ENCODE measurements at places on chromosomes 7 and 10.

DNA sequence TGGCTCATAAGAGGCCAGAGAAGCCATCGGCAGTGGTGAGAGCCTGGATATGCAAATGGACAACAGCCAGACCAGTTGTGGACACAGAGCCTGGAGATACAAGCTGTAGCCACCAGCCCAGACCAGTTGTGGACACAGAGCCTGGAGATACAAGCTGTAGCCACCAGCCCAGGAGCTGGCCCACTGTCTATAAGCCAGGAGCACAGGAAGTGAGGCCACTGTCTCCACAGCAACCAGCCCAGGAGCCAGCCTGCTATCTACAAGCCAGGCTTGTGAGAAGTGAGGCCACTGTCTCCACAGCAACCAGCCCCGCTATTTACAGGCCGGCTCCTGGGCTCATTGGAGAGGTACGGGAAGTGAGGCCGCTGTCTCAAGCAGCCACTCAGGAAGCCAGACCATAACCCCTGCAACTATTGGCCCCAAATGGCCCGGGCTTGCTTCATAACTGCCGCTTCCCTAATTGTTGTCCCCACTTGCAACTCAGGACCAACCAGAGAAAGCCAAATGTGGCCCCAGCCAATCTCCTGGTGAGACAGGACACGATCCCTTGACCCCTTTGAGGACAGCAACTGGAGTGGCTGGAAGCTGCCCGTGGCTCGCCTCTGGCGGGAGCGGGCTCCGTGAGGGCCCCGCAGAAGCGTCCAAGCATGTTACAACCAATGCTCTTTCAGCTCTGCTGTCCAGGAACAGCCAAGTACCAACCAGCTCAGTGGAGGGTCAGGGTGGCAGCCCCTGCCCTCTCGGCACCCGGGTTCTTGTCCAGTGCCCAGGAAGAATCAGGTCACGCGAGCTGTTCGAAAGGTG lies 44.1 kb upstream of the CNPY1 start:
- peak; percentile 41 for DNase-seq

DNA sequence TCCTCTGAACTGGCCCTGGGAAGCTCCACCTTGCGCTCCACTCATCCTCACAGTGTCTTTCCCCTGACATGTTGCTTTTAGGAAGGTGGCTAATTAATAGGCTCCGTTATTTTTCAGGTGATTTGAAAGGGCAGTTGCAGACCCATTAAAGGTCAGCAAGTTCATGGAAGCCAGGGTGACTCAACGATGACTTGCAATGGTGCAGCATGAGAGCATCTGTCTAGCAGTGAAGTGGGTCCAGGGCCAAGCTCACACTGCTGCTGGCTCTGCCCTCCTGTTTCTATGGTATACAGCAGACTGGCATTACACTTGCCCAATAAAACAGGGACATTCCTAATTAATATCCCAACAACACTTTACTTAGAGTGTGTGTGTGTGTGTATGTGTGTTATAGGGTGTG lies 68.8 kb upstream of the WDR11 start:
- DNase-seq: no peak

- no peak for DNase-seq
Observed at GRCh38 chr10:125043841-125044658, 102.1 kb downstream of the ZRANB1 start.

DNA sequence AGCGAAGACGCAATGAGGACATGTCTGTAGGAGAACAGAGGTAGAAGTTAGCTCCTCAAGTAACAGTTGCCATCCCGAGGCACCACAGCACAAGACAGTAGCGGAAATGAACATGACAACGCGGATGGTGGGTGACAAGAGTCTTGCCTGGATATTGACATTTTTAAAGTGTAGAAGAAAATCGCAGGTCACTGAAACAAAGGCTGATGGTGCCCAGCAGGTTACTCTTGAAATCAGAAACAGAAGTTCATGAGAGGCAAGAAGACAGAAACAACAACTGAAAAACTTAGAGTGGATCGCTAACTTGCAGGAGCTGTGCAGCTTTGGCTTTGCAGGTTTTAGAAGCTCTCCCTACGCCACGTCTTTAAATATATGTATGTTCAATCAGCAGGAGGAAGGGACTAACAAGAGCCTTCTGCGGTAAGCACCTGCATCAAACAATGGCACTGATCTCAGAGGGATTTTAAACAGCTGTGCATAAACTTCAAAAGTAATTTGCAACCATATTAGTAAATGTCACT lies 1.8 kb downstream of the PRKCQ start:
- no peak for DNase-seq

DNA sequence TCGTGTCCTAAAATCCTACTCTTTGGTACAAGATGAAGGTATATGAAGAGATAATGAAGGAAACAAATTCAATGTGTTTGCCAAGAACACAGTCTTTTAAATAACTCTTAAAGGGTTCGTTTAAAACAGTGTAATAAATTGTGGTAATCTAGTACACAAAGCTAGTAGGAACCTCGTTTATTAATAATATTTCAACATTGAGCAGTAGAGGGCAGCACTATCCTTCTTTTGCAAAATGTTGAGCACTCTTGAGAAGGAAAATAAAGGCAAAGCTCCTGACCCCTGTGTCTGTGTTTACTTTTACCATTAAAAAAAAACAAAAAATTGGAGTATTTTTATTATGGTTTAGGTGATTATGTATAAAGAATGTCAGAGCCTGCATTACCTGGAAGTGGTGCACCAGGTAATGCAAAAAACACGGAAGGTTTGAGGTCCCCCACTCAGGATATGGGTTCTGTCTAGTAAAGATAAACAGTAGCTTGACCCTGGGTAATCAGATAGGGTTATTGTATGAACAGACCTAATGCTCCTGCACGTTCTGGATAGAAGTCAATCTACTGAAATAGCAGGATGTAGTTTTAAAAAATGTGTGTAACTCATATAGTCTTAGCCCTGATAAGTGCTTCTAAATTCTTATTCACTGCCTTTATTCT lies 5.7 kb upstream of the GOT1 start:
- peak; percentile 32 for DNase-seq

DNA sequence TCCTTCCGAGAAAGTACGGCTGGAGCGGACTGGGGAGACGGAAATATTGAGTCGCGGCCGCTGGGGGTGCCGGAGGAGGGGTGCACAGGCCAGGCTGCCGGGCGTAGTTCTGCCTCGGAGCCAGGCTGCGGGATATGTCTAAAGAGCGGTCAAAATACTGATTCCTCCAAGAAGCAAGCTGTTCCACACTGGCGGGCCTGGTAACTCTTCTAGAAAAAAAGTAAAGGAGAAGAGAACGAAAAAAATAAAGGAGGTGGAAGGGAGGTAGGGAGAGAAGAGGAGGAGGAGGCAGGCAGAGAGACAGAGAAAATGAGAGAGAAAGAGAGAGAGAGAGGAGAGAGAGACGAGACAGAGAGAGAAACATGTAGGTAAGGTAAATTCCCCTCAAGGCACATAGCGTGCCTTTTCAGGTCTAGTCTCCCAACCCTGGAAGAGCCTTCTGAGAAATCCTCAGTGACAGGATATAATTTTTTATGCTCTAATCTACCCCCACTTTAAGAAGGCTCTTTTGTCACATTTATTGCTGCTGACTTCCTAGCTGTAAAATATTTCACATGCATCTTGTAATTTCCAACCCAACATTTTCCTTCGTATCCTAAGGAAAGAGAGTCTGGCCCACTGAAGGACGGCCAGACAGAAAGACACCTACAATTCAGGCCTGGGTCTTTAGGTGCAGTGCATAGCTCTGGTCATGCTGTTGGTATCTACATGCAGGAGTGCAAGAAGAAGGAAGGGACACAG lies 5.7 kb downstream of the DLX5 start:
- DNase-seq: no peak

GRCh38 chr10:13834581-13835286 lies 248.0 kb downstream of the PRPF18 start:
- DNase-seq: peak; percentile 59

GRCh38 chr7:155962968-155963300 lies 150.7 kb upstream of the SHH start:
- no peak for DNase-seq

DNA sequence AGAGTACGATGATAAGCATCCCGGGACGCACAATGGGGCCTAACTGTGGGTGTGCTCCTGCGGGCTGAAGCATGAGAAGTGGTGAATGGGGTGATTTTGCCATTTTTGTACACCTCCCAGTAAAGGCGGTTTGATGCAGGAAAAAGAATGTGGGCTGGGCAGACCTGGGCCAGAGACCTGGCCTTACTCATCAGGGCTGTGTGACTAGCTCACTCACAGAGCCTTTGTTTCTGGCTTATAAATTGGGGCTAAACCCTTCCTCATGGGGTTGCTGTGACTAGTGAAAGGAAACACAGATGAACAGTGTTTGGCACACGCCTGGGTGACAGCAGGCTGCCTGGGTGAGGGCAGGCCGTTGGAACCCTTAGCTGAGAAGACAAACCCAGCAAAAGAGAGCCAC lies 18.0 kb downstream of the RRP12 start:
- DNase-seq: no peak

DNA sequence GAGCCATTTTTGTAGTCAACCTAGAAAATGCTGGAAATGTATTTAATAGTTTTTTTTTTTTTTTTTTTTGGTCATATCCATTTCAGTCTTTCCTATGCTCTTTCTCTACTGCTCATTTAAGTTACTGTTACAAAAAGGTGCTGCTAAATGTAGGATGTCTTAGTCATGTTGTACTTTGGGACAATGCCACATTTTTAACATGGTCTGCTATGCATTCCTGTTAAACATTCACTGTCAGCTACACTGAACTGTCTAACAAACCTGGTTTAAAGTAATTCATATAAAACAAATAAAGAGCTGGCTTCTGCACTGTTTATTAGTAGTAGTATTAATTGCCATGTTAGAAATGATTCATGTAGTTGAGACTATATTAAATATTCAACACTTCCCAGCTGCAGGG lies 108.6 kb downstream of the NSUN6 start:
- DNase-seq: no peak

- no peak for DNase-seq
Observed at GRCh38 chr7:48224042-48224441, 52.8 kb downstream of the ABCA13 start.

GRCh38 chr10:110372656-110373055 lies 67.9 kb upstream of the SMNDC1 start:
- DNase-seq: no peak

- DNase-seq: no peak
Observed at GRCh38 chr10:547591-548081, 141.8 kb downstream of the DIP2C start.

GRCh38 chr7:141584935-141585334 lies 33.7 kb downstream of the AGK start:
- no peak for DNase-seq

GRCh38 chr7:5284304-5285281 lies 1.9 kb downstream of the SLC29A4 start:
- peak; percentile 89 for DNase-seq

DNA sequence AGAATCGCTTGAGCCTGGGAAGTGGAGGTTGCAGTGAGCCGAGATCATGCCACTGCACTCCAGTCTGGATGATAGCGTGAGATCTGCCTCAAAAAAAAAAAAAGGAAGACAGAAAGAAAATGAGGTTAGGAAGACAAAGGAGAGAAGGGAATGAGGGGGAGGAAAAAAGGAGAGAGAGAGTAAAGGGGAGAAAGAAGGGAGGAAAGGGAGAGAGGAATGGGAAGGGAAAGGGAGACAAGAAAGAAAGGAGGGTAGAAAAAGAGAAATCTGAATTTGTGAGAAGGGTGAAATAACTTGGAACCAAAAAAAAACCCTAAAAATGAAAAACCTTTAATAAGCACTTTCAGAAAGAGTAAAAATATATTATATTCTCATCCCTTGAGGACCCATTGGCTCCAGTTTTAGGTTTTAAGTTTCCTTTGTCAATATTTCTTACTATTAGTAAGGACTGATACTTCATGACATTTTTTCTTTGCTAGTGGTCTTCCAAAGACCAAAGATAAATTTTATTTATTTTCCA lies 54.9 kb downstream of the POT1 start:
- DNase-seq: no peak

DNA sequence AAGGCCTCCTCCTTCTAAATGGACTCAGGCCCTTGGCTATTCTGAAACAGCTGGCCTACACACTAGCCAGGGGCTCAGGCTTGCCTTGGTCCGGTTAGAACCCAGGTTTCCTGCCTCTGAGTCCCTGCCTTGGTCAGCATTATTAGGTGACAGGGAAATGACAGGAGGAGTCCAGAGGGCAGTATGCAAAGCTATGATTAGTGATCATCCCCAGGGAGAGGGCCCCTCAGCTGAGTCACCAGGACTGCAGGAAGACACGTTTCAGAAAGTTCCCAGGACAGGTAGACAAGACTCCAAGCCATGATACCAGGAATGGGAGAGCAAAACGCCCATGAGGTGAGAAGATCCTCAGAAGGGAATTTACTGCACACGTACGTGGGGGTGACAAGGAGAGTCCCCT lies 301.1 kb upstream of the COBL start:
- no peak for DNase-seq

- DNase-seq: no peak
Observed at GRCh38 chr7:47783456-47784223, 164.6 kb downstream of the PKD1L1 start.

DNA sequence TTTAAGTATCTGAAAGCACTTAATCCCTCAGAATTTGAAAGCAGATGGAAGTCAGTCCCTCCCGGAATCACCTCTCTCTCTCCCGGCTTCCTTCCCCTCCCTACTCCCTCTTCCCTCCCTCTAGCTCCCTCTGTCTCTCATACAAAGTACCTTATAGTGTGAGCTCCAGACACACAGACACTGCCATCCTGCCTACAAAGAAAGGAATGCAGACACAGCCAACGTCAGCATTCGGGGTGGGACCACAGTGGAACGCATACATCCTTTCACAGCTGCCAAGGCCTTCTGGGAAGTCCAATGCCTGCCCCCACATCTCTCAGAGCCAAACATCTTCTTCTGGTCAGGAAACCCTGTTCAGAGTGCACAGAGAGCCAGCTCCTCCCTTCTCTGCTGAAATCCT lies 9.3 kb downstream of the NOD1 start:
- no peak for DNase-seq

DNA sequence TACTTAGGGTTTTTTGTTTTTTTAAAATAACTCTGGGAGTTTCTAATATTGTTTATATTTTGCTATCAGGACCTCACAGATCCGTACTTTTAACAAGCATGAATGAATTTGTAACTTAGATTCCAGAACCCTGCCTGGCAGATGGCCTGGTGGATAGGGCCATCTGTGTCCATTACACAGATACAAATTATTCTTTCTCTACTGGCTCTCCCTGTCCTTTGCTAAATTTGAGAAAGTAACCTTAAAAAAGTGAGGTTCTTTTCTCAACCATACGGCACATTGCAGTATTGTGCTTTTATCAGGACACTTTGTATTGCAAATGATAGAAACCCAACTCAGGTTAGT lies 26.6 kb downstream of the LCOR start:
- no peak for DNase-seq

GRCh38 chr7:1404898-1405548 lies 54.2 kb downstream of the MICALL2 start:
- no peak for DNase-seq
